ENCODE measurements at places on chromosomes 5 and 9.

DNA sequence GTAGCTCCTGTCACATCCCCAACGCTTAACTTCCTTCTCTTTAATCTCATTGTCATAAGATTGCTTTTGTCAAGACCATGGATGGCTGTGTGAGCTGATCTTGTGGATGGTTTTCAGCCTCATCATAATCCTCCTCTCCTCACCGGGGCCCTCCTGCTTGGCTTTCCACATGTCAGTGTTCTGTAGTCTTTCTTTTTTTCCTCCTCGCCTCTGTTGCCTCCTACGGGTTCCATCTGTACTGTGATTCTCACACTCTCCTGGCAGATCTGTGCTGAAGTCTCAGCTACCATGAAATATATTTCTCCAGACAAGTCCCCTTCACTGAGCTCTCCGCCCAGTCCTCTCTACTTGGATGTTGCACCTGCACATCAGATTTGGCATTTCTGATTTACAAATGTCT, 34.9 kb upstream of the FAM120AOS start:
- no peak for DNase-seq

- DNase-seq = no peak
Measured at GRCh38 chr9:98225015-98225442, 30.4 kb downstream of the TBC1D2 start.

GRCh38 chr5:7629561-7629960, 221.4 kb downstream of the CFAP90 start:
- no peak for DNase-seq

- no peak for DNase-seq
Measured at GRCh38 chr5:91486638-91487037, 103.5 kb upstream of the ARRDC3 start.

- DNase-seq = no peak
Measured at GRCh38 chr5:88825584-88826315, 57.2 kb downstream of the MEF2C start.

- DNase-seq = no peak
Measured at GRCh38 chr9:1173211-1173610, 123.1 kb downstream of the DMRT2 start.

GRCh38 chr5:89081360-89081759, 198.4 kb upstream of the MEF2C start:
- DNase-seq = no peak

- DNase-seq = no peak
Measured at GRCh38 chr5:86679949-86680348, 62.2 kb downstream of the COX7C start.

DNA sequence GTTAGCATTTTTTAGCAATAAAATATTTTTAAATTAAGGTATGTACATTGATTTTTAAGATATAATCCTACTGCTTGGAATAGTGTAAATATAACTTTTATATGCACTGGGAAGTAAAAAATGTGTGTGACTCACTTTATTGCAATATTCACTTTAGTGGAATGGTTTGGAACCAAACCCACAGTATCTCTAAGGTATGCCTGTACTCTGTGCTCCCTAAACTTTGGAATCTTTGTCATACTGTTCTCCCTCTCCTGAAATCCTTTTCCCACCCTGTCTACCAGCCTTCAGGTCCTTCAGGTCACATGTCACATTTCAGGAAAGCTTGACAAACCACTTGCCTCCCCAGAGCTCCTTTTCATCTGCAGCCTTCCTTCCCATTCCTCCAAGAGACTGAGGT, 308.7 kb downstream of the SPOCK1 start:
- DNase-seq = no peak

GRCh38 chr5:92861531-92862285, 719.3 kb downstream of the NR2F1-AS1 start:
- no peak for DNase-seq

DNA sequence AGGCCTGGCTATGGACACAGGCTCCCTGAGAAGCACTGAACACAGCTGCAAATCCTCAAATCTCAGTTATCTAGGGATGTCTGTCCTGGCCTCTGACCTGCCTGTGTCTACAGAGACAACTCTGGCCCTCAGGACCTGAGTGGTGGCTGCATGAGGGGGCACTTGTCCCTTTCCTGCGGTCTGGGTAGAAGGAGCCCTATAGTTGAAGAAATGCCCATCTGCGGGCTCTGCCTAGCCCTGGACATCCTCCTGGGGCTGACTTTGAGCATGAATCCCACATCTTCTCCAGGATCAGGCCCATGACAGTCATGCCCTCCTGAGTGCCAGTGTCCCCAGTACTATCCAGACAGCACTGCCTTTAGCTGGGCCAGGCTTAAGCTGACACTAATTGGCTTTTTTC, 10.0 kb downstream of the DNAJB5 start:
- DNase-seq = no peak

- DNase-seq = no peak
Measured at GRCh38 chr5:68148096-68148495, 67.5 kb upstream of the PIK3R1 start.

DNA sequence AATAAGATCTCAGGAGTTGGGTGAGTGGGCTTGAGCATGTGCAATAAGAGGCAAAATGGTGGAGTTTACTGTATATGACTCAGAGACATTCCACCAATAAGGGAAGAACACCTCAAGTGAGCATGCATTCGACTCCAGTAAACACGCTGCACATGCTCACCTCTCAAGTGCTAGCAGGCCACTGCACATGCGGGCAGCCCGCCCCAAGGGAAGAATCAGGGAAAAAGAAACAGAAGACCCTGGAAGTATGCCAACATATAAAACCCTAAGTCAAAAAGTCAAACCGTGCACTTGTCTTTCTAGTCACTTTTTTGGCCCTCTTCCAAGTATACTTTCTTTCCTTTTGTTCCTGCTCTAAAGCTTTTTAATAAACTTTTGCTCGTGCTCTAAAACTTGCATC, 245.3 kb upstream of the RASA1 start:
- no peak for DNase-seq

DNA sequence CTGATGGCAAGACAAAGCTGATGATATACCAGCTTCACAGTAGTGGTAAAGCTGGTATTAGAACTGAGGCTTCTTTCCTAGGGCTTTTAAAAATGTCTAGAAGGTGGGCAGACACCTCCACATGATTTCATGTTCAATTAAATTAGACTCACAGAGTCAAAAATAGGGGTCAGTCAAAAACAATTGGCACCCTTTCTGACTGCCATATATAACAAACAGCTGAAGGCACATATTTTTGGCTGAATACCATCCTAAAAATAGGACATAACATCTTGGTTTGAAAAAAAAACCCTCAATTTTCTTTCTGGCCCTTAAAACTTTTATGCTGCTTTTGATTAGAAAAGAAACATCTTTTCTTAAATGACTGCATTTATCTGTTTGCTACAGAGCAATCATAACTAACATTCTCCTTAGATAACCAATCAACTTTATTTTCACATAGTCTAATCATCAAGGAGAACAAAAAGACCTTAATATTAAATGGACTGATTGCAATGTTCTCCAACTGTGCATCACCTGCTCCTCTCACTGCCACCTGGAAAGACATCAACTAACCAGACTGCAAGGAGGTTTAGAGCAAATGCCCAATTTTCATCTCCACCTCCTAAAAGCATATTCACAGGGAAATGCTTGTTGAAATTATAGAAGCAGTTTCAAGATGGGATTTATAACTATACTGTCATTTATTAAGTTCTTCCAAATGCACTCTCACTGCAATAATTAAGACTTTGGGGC, 3.2 kb downstream of the SGTB start:
- no peak for DNase-seq

DNA sequence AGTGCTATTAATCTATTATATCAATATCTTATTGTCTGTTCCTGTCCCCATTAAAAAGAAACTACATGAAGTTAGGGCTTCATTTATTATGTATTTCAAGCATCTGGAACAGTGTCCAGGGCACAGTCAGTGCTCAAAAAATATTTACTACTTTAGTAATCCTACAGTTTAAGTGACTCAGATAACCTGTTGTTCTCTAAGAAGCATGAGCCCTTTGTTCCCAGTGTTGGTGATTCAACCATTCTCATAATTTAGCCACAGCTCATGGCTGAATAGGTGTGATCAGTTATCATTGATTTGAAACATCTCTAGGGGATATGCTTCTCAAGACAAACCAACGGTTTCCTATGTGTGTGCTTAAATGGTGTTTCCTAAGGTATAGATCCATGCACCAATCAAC, 292.7 kb downstream of the TMEM167A start:
- DNase-seq = no peak

DNA sequence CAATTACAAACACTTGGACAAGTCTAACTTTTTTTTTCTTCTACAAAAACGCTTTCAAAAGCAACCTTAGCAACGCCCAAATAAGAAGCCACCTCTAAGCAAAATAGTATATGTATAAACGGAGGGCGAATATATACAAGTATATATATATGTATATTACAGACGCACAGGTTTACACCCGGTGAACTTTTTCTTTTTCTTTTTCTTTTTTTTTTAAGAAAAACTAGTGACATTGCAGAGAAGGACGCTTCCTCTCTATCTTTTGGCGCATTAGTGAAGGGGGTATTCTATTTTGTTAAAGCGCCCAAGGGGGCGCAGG, 200 bp downstream of the NPR3 start:
- DNase-seq = no peak

DNA sequence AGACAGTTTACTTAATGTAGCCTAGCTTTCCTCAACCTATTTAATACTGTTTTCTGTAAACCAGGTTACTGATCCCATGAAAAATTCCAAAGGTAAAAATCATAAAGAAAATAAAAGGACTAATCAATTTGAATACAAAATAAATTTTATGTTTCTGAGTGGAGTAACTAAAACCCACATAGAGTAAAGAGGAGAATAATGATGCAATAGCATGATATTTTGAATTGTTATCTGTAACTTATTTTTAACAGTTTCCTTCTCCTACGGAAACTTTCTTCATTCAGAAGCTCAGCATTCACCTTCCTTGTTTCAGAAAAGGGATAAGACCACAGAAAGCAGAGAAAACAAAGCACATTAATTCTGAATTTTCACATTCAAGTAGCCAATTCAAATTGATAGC, 320.6 kb upstream of the NUDT12 start:
- DNase-seq = no peak

DNA sequence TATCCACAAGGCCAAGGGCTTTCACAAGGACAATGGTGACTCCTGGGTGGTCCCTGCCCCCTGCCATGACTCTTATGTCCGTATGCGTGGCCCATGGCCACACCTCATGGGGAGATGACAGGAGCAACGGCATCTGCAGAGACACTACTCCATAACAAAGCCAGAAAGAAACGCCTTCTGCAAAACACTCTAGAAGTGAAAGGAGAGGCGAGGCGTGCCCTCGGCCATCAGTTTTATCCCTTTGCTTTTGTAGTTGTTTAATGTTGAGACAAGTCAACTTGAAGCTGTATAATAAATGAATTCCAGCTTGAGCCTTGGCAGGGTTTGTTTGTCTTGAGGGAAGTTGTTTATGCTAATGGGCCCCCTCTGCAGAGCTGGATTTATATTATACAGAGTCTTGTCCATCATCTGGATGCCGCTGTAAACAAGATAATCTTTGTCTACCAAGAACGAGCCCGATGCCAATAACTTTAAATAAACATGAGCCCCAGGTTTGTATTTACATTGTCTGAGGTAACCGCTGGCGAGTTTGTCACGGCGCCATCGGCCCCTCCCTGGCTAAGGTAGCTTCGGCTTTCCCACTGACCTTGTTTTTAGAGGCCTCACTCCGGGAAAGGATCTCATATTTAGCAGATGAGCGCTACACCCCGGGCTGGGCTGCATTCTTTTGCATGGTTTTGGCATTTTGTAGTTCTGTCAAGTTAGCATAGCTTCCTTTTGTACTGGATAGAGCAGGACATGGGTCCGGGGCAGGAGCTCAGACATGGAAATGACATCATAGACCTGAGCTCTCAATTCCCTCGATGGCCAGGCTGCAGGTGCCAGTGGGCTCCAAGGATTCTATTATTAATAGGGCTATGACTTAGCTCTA, 165.3 kb downstream of the ERCC6L2 start:
- no peak for DNase-seq

DNA sequence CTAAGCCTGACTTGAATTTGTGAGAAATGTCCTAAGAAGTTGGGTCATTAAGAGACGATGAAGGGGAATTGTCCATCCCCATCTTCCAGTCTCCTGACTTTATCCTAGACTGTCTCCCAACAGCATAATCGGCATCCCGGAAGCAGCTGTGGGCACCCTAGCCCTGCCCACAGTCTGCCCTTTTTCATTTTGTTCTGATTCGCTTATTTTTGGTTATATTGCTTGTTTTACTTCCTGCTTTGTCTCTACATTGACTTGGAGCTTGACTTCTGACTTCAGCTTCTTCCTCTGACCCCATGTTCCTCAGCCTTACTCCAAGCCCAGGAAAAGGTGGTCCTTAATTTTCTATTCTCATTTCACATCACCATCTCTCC, 41.8 kb downstream of the UGCG start:
- no peak for DNase-seq

GRCh38 chr5:40507095-40507494, 172.6 kb upstream of the PTGER4 start:
- DNase-seq = no peak

DNA sequence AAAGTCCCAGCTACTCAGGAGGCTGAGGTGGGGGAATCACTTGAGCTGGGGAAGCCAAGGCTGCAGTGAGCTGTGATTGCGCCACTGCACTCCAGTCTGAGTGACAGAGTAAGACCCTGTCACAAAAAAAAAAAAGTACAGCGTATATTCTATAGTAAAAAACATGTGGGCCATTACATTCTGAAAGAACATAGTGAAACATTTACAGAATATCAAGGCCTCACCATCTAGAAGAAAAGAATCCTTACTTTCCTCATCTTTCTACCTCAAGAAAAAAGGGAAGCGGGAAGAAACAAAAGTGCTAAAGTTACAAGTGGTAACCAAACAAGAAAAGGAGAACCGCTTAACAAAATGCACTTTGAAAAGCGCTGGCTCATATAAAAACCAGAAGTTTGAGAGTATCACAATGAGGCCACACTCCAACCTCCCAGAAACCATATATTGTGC, 5.7 kb upstream of the SYK start:
- no peak for DNase-seq

DNA sequence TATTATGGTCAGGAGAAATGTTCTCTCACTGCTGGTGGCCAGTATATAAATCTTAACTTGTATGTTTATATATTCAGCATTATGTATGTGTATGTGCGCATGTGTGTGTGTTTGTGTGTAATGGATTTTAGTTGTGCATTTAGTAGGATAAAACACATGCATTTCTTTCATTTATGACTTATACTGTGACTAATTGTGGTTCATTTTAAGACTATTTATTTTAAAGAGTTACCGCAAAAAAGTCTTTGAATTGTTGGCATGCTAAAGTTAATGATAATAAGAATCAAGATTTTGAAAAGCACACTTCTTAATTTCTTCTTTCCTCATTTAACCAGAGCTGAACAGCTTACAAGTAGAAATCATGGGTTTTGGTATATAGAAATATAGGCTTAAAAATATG, 60.9 kb downstream of the RAI14 start:
- no peak for DNase-seq

DNA sequence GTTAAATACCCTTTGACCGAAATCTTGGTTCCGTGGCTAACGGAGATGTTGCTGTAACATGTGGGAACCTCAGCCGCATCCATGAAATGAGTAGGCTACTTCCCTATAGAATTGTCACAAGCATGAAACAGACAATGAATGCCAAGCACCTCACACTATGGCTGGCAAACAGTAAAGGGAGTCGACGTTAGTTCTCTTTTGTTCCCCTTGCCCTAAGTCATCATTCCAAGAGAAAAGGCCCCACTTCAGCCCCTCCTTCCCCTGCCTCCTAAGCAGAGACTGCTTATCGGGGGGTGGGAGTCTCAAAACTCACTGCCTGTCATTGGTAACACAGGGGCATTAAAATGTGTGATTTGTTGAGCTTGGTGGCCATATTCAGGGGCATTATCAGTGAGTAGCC, 159.6 kb downstream of the MAPKAP1 start:
- DNase-seq = no peak

Data from substantia nigra (tissue), 51 donors.